ENCODE measurements at places on chromosomes 1 and 21.

DNA sequence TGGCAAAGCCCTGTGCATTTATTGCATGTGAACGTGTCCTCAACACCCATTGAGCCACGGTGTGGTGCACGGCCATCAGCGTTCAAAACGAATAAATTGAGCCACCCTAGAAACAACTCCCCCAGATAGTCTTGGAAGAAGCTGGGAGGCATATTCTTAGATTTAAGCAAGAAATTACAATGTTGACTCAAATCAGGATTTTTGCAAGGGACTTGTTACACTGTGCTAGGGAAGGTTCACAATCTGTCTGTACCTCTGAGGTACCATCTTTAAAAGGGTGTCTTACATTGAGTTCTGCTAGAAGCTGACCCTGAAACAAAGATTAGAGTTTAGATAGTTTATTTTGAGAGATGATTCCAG is 16.2 kb downstream of the CD247 start:
- no peak for DNase-seq

- no peak for DNase-seq
Measured at GRCh38 chr1:31901838-31902509, 36.2 kb downstream of the PTP4A2 start.

DNA sequence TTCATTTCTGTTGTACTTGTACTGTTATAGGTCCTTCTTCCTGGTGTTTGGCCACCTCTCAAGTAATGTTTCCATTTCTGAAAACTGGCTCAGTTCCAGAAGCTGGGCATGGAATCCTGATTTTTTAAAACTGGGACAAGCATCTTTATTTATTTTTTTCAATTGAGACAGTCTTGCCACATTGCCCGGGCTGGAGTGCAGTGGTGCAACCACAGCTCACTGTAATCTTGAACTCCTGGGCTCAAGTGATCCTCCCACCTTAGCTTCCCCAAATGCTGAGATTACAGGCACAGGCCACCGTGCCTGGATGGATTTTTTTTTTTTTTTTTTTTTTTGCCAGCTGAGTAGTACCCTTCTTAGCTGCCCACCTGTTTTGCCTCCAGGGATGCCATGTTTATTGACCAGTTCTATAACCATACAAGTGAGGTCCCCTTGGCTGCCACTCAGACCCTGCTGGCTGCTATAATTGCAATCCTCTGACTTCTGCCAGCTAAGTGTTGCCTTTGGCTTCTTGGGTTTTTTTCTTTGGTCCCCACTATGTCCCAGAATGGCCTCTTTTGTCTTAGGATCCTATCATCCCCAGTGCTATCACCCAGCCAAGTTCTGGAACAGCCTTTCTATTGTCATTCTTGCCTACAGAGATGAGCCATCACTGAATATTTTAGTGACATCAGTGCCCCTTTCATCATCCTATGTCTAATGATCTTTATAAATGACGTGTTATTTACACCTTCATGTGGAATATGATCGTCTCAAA is 3.9 kb upstream of the DIP2A start:
- DNase-seq, result no peak

- no peak for DNase-seq
Measured at GRCh38 chr1:177092001-177092400, 72.5 kb downstream of the ASTN1 start.

- DNase-seq, result no peak
Measured at GRCh38 chr1:62240651-62241370, 46.2 kb downstream of the L1TD1 start.

DNA sequence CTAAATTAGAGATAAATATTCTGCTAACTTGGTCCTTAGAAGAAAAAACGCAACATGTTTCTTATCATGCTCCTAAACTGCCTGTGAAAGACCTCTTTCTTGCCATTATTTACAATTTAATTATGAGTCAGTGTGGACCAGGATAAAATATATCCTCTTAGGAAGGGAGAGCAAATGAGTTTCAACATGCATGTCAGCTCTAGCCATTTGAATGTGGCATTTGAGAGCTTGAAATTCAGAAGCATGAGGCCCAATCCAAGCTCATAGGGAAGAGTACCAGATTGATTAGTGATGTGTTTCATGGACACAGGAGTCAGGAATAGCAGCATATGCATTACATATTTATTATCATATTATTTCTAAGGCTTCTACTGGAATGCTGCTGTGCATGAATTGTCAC is 39.3 kb downstream of the TBX15 start:
- DNase-seq, result no peak

- DNase-seq, result no peak
Measured at GRCh38 chr1:24850328-24850920, 79.7 kb downstream of the RUNX3 start.

- DNase-seq, result no peak
Measured at GRCh38 chr1:247962911-247963588, 2.0 kb upstream of the OR2AK2 start.

- DNase-seq, result no peak
Measured at GRCh38 chr1:169129109-169129784, 22.8 kb downstream of the ATP1B1 start.

- DNase-seq, result no peak
Measured at GRCh38 chr1:211619033-211619996, 40.4 kb upstream of the SLC30A1 start.

DNA sequence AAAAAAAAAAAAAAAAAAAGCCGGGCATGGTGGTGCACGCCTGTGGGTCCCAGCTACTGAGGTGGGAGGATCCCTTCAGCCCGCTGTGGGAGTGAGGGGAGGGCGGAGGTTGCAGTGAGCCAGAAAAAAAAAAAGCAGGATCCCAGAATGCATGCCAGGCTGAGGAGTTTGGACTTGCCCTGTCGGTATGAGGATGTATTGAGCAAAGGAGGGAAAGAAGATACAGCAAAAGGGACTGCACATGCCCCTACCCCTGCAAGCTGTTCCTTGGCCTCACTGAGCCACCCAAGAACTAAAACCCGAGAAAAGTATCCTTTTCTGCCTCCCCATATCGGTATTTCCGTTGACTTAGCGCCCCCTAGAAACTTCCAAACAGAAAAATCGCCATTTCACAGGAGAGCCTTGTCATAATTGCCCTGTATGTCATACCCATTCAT is 1.3 kb upstream of the GPATCH4 start:
- DNase-seq, result no peak

DNA sequence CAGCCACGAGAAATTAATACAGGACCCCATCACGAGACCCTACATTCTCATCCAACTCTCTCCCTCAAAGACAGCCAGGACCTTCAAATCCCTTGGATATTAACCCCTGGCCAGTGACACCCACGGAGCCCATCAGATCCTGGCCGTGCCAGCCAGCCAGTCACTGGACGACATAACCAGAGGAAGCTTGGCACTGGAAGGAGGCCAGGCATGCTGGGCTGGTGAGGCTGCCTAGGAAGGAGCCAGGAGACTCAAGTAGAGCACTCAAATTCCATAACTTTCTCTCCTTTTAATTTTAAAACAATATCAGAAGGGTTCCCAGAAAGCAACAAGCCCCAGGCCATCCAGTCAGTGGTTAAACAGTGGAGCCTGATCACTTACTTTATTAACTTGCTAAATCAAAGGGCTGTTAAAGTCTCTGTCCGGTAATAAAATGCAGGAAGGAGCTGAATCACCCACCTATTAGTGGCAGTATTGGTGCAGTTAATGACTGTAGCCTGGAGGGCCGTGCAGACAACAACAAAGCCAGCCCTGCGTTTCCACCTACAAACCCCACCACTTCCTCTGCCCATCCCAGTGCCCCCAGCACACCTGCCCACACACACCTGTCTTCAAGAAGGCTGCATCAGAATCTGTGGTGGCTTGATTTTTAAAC is 78.0 kb downstream of the HIVEP3 start:
- no peak for DNase-seq

GRCh38 chr1:89527256-89527655 is 2.6 kb downstream of the LRRC8B start:
- DNase-seq, result no peak

- no peak for DNase-seq
Measured at GRCh38 chr21:35358008-35358407, 308.9 kb upstream of the RUNX1 start.
